ENCODE measurements at places on chromosomes 11 and 22. TPM values are rescaled to one million over a fixed set of nuclear protein-coding genes. Genes with fewer than 3 reads are reported as not detected.
A peak's percentile ranks its signal among the peaks of the same experiment; 100 is the strongest.

- DNase-seq = peak; percentile 85
Observed at GRCh38 chr11:35146074-35146521, 7.1 kb downstream of the CD44 start.

- no peak for DNase-seq
Observed at GRCh38 chr22:46531581-46532175, 5.7 kb downstream of the CELSR1 start.

DNA sequence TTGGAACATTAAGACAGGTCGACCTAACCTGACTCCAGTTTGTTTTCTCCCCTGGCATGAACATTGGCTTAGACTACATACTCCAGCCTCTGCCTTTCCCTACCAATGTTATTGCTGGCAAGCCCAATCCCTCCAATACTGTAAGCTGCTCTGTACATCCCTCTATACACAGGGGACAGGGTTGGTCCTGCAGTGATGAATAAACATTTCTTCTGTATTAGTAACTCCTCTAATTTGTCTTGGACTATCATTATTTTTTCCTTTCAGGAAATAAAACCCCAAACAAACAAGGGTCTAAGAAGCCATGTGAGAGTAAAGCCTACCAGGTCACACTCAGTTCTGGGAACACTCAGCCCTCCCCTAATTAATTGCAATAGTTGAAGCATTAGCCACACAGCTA is 35.1 kb upstream of the FJX1 start:
- no peak for DNase-seq

DNA sequence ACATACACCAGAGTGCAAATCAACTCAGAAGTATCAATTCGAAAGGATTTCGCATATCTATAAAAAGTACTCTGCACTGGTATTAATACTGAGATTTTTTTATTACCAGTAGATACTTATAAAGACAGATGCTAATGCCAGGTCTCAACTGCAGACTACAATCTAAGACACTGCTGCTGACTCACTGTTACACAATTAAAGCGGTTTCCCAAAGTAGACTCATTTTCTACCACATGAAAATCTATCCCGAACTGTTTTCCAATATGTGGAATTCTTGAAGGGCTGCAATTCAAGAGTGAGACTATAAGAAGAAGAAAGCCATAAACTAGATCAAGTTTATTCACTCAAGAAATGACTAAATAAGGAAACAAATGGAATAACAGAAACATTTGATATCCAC is 57.2 kb upstream of the ARHGAP32 start:
- DNase-seq = no peak

GRCh38 chr11:31921081-31921480 is 110.0 kb upstream of the PAX6 start:
- no peak for DNase-seq

- no peak for DNase-seq
Observed at GRCh38 chr11:75203138-75203537, 37.4 kb upstream of the TPBGL start.

DNA sequence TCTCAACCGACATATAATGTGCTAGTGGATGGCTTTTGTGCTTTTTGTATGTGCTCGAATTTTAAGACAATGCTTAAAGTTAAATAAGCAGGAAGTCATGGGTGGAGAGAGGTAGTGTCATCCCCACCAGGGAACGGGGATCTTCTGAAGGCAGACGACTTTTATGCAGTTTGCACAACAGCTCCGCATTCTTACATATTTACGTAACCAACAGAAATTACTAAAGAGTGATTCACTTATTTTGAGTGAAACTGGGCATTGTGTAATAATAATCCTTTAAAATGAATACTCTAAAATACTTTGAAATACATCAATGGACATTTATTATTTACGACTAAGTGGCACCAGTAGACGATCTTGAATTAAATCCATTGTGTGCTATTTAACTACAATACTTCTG is 305.1 kb downstream of the CNTN5 start:
- DNase-seq = no peak

- DNase-seq = no peak
Observed at GRCh38 chr11:44567876-44568256, 2.4 kb downstream of the CD82 start.

DNA sequence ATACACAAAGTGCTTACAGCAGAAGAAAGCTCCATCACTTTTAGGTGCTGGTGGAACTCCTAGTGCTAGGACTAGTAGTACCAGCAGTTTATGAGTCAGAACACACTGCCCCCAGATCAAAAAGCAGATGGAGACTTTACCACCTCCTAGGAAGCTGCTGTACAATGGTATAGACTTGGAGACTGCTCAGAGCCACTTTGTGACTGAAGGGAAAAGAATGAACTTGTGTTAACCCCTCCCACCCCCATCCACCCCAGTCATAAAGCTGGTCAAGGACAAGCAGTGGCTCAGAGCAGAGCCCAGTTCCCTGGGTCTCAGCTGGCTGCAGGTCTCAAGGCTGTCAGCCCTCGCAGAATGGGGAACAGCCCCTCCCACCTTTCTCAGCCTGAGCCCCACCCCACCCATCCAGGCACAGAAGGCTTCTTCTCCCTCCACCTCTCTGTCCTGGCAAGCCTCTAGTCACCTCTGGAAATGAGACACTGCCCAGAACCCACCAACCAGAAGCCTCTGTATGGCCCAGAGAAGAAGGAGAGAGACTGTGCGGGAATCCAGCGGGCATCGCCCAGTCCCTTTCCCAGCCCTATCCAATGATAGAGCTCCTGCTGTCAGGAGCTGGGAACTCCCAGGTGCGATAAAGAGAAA is 23.8 kb downstream of the PACSIN2 start:
- DNase-seq = no peak

GRCh38 chr22:38110008-38110862 is at the start of gene BAIAP2L2:
BAIAP2L2 (minus strand) TSS chr22:38110684; CDS start chr22:38110525, 159 bp downstream.
- DNase-seq = no peak

DNA sequence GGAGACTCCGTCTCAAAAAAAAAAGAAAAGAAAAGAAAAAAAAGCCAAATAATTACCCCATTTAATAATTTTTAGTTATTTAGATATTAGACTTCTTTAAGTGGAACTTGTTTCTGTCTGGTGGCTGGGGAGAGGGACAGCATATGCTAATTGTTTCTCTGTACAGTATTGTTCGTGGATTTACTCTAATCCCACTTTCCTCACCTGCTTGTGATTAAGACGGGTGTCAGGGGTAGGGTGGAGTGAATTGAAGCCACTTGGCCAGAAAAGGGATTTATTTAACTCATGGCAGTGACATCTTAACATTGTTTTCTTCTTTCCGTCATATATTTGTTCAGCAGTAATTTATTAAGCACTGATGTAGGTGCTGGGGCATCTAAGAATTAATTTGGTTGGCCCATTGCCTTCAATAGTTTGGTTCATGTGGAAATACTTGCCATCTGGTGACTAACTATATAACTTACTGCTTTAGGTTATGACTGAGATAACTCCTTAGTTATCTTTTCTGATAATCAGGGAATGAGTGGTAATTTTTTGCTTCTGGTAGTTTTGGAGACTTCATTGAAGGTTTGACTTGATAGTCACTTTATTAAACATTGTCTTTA is 4.6 kb downstream of the TNRC6B start:
- no peak for DNase-seq

DNA sequence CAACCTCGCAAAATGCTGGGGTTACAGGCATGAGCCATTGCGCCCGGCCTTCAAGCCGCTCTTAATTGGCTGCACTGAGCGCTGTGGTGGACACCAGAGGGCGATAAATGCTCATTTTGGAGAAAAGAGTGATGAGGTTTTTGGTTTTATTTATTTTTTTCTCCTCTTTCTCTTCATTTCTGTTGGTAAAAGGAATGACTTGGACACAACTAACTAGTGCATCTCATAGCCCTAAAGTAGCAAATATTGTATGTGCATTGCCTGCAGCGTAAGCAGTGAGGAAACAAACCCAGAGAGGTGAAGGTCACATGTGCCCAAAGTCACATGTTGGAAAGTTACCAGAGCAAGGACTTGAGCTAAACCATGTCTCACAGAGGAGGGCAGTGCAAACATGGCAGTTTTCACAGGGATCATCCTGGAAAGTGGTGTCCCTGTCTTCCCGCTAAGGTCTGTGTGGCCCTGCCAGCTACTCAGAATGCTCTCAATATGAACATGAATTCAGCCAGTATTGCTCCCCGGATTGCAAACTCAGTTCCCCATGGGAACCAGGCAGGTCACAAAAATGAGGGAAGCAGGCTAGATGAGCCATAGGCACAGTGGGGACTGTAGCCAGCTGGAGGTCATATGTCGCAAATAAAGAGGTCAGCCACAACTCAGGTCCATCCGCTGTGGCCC is 8.6 kb upstream of the CD82 start:
- DNase-seq = peak; percentile 67

- no peak for DNase-seq
Observed at GRCh38 chr11:110613197-110613918, 98.9 kb downstream of the ARHGAP20 start.

DNA sequence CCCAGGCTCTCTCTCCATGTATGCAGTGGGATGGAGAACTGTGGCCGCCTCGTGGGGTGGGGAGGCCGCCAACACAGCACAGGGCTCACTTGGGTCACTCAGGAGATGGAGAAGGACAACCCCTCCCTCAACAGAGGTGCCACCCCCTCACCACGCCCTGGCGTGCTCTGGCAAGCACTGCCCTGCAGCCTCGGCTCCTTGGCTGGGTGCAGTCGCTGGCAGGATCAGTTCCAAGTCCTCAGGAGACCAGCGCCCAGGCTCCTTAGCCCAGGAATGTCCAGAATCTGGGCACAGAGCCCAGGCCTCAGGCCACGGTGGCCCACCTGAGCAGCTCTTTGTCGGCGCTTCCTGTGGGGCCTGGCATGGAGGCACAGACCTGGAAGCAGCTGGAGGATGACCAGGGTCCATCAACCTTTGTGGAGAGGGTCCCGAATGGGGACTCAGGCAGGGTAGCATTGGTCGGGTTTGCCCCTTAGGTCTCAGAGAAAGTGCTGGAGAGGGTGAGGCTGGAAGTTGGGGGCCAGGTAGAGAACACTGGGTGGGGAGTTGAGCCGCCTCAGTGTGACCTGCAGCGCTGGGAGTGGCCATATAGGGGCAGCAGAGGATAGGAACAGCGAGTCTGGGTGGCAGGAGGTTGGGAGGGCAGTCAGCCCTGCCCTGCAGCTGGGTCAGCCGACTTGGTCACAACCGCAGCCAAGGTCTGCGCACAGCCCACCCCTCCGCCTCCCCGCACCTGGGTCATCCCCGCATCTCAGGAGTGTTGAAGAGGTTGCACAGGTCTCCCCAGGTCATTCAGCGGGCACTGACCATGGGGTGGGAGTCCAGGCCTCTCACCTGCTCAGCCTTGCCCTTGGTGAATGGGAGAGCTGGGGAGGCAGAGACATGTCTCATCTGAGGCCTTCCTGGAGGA is 8.2 kb downstream of the SUSD2 start:
- peak; percentile 62 for DNase-seq

DNA sequence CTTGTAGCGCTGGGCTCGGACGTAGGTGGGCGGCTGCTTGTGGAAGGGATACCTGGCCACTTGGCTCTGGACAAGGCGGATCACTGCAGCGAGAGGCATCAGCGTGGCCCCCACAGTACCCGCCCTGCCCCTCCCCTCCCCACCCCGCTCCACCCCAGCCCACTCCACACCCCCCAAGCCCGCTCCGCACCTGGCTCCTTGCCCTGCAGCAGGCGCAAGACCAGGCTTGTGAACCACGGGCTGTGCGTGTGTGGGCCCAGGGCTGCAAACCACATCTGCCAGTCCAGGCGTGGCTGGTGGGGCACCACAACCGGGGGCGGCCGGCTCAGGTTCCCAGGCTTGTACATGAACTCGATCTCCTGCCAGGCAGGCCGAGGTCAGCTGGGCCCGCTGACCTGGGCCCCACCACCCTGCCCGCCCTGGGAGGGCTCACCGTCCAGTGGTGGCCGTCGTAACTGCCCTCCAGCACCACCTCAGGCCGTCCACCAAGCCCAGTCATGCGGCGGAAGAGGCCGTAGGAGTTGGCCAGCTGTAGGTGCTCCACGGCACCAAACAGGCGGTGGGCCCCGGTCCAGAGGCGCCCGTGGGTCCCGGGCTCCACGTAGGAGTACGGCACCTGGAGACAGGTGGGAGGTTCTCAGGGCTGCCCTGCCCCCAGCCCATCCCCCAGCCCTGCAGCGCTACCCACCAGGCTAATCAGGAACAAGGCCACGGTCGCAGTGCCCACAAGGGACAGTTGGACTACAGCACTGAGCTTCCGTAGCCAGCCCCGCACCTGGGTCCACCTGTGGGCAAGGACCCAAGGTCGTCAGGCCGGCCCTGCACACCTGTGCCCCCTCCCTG is 2.9 kb downstream of the LMF2 start:
- DNase-seq = no peak

DNA sequence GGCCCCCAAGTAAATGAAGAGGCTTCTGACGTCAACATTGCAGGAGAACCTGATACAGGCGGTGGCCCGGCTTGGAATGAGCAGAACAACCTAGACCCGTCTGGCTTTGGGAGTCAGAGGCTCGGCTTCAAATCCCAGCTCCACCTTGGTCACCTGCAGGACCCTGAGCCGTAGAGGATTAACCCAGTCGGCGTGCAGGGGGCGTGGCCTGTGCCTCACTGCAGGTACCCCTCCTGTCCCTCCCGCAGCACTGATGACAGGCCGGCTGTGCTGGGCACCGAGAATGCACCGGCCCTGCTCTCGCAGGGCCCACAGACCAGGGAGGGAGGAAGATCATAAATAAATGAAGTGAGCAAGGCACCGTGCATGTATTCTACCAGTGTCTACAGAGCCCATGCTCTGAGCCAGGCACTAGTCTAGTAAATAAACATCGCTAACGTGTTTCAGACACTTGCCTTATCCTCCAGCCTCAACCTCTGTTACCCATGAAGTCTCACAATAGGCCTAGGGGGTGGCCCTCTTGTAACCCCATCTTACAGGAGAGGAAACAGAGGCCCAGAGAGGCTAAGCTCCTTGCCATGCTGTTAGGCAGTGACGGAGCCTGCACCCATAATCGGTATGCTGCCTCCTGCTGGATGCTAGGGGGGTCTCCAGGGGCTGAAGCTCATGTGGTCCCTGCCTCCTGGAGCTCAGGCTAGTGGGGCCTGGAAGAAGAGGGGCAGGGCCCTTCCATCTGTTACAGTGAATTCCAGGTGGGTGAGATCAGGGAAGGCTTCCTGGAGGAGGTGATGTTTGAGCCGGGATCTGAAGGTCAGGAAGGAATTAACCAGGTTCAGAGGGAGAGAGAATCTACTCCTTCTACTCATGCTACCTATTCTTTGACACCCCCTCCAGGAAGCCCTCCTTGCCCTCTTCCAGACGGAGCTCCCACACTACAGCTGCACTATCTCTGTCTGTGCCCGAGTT is 53.4 kb downstream of the RTL6 start:
- no peak for DNase-seq

- DNase-seq = no peak
Observed at GRCh38 chr11:44873537-44873936, 77.1 kb downstream of the TP53I11 start.

DNA sequence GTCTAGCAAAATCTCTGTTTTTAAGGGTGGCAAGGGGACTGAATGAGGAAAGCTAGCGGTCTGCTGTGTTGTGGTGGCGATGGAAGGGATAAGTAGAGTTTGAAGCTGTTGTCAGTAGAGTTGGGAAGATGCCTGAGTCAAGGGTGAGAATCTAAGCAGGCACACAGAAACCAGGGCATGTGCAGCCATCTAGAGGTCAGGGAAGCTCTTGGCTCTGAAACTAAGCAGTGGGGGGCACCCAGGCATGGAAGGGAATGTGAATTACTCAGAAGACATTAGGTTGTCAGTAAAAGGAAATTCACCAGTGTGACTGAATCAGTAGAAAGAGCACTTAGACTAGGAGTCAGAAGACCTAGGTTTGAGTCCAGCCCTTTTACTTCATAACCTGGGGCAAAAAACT is 15.4 kb downstream of the BMAL1 start:
- no peak for DNase-seq

The COPB1 gene
- total RNA-seq = 110 TPM

The OR52N4 gene
- 1.3 TPM for total RNA-seq

The MS4A4E gene
- not detected for total RNA-seq

The TMPRSS13 gene
- total RNA-seq = 0.39 TPM

The KRTAP5-1 gene
- total RNA-seq = not detected

The KREMEN1 gene
- 0.55 TPM for total RNA-seq

The ANGPTL5 gene
- total RNA-seq = not detected

The CD6 gene
- total RNA-seq = 339 TPM

The OR8A1 gene
- not detected for total RNA-seq
